Adrenal gland (tissue), 19 donors: ENCODE measurements at places on chromosomes 1 and 21. TPM values are rescaled to one million over a fixed set of nuclear protein-coding genes. Genes with fewer than 3 reads are reported as not detected.

DNA sequence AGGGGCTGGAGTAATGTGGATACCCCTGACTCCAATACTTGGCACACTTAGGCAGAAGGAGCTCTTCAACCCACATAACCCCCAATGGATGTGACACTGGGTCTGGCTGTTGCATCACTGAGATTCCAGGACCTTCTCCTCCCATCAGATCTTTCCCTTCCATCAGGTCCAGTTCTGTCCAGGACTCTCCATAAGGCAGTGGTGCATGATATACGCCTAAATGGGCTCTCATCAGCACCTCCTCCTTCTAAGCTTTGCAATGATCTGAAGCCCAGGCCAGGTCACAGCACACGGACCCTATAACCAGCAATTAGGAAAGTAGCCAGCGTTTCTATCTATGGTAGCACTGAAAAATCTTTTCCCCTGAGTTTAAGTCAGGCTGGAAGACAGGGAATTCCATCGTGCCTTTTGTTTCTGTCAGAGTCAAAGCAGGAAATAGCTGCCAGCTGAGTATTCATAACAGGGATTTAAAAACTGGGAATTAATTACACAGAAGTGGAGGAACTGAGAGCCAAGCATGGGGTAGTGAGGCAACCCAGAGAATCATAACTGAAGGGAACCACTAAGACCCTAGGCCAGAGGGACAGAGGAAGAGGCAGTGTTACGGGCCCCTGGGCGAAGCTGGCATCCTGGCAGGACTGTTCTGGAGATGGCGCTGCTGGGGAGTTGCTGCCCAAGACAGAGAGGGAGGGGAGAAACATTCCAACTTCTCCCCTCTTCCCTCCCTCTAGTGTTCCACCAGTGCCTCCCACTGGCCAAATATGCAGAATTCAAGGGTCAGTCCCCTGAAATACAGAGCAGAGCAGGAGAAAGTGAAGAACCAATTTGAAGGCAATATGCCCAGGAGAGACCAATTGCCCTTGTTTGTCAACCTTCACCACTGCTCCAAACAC lies 37.5 kb upstream of the HOOK1 start:
- no peak for DNase-seq
- H3K27ac ChIP-seq: no peak overlapping the region
- H3K36me3 ChIP-seq: no peaks in the 10 kb centered on the region
- no peak overlapping the region for H3K4me3 ChIP-seq
- H3K27me3 ChIP-seq: no peaks in the 10 kb centered on the region
- no peaks in the 10 kb centered on the region for H3K4me1 ChIP-seq

- no peaks in the 10 kb centered on the region for H3K4me1 ChIP-seq
- no peak overlapping the region for H3K27ac ChIP-seq
- no peaks in the 10 kb centered on the region for H3K27me3 ChIP-seq
These were observed 247.7 kb upstream of the PTBP2 start for GRCh38 chr1:96473791-96474434.

GRCh38 chr1:24248859-24249258 lies 61.8 kb upstream of the IFNLR1 start:
- no peaks in the 10 kb centered on the region for H3K4me1 ChIP-seq
- no peaks in the 10 kb centered on the region for H3K27me3 ChIP-seq
- H3K27ac ChIP-seq: no peak overlapping the region
- H3K36me3 ChIP-seq: no peaks in the 10 kb centered on the region

DNA sequence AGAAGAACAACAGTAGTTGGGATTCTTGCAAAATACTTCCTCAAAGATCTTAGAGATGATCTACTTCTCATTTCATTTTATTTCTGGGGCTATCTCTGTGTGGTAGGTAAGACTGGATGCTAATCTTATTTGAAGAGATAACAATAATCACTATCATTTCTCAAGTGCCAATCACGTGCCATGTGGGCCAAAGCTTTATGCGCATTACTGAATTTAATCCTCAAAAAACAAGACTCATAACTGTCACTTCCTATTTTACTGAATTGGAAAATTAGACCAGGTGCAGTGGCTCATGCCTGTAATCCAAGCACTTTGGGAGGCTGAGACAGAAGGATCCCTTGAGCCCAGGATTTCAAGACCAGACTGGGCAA lies 121.7 kb downstream of the KCNN3 start:
- H3K4me3 ChIP-seq: no peak overlapping the region
- H3K27me3 ChIP-seq: peaks cover 6% of the 10 kb centered on the region
- H3K36me3 ChIP-seq: no peaks in the 10 kb centered on the region
- DNase-seq: no peak
- peak overlapping the region; percentile 61 for H3K27ac ChIP-seq
- H3K4me1 ChIP-seq: no peaks in the 10 kb centered on the region

DNA sequence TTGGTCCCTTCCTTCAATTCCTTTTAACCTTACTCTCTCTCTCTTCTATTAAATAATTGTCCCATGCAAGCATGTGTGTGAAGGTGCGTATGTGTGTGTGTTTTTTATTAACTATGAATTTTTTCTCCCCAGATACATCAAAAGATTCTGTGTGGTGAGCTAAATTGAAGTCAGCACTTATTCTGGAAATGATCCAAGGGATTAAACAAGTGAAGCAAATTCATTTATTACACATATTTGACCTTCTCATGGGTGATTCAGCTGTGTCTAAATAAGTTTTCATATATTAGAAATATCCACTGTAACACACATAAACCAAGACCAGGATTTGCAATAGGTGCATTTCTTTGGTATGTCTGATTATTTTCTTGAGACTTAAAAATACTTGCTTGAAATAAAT lies 24.3 kb downstream of the CHODL start:
- H3K27me3 ChIP-seq: no peaks in the 10 kb centered on the region
- no peak overlapping the region for H3K27ac ChIP-seq
- no peaks in the 10 kb centered on the region for H3K4me1 ChIP-seq
- H3K36me3 ChIP-seq: no peaks in the 10 kb centered on the region
- no peak for DNase-seq

- H3K4me1 ChIP-seq: peaks cover 9% of the 10 kb centered on the region
- DNase-seq: no peak
- H3K27me3 ChIP-seq: no peaks in the 10 kb centered on the region
- peaks cover 38% of the 10 kb centered on the region for H3K36me3 ChIP-seq
These were observed 114.9 kb downstream of the VPS13D start for GRCh38 chr1:12344596-12345349.

DNA sequence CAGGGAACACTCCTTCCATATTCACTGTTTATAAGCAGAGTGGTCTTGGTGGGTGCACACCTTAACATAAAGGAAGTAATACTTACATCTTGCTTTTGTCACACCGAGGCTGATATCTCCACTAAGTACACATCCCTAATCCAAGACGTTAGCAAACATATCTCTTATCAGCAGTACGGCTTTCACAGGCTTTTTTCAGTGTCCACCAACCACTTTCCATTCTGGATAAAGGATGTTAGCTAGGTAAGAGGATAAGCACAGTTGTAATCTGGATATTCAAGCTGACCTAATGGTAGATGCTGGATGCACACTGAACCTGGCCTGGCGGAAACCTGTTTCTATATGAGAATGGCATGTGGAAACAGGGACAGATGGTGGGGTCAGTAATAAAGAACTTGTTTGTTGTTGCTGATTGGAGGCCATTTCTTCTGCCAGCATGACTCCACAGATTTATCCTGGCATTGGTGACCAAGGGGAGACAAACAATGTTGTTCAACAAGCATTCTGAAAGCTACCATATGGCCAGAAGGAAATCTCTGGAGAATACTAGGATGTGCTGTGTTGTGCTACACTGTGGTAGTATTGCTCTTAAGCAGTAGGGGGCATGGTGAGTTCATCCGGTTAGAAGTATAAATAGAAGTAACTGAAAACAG lies 416.4 kb downstream of the PTBP2 start:
- no peaks in the 10 kb centered on the region for H3K27me3 ChIP-seq
- no peaks in the 10 kb centered on the region for H3K36me3 ChIP-seq
- peaks cover 11% of the 10 kb centered on the region for H3K4me1 ChIP-seq
- peak; percentile 68 for DNase-seq

GRCh38 chr21:20968391-20968790 lies 29.8 kb upstream of the NCAM2 start:
- H3K27me3 ChIP-seq: no peaks in the 10 kb centered on the region
- H3K27ac ChIP-seq: no peak overlapping the region
- H3K36me3 ChIP-seq: no peaks in the 10 kb centered on the region
- no peaks in the 10 kb centered on the region for H3K4me1 ChIP-seq
- no peak overlapping the region for H3K4me3 ChIP-seq

GRCh38 chr1:154726896-154727753 lies 119.1 kb upstream of the ADAR start:
- no peak for DNase-seq
- no peaks in the 10 kb centered on the region for H3K27me3 ChIP-seq
- H3K36me3 ChIP-seq: no peaks in the 10 kb centered on the region
- no peak overlapping the region for H3K27ac ChIP-seq
- peaks cover 28% of the 10 kb centered on the region for H3K4me1 ChIP-seq

- H3K4me1 ChIP-seq: no peaks in the 10 kb centered on the region
- H3K4me3 ChIP-seq: peak overlapping the region; percentile 2
- no peak for DNase-seq
- H3K27ac ChIP-seq: no peak overlapping the region
- no peaks in the 10 kb centered on the region for H3K36me3 ChIP-seq
These were observed 210.8 kb downstream of the COL11A1 start for GRCh38 chr1:102897557-102897956.

GRCh38 chr21:21085206-21085605 lies 87.0 kb downstream of the NCAM2 start:
- H3K27ac ChIP-seq: no peak overlapping the region
- no peaks in the 10 kb centered on the region for H3K27me3 ChIP-seq
- no peak overlapping the region for H3K4me3 ChIP-seq

GRCh38 chr1:153587314-153587713 lies 21.7 kb upstream of the S100A2 start:
- H3K4me1 ChIP-seq: peaks cover 22% of the 10 kb centered on the region
- no peaks in the 10 kb centered on the region for H3K27me3 ChIP-seq
- peak overlapping the region; percentile 81 for H3K27ac ChIP-seq
- H3K4me3 ChIP-seq: peak overlapping the region; percentile 26

DNA sequence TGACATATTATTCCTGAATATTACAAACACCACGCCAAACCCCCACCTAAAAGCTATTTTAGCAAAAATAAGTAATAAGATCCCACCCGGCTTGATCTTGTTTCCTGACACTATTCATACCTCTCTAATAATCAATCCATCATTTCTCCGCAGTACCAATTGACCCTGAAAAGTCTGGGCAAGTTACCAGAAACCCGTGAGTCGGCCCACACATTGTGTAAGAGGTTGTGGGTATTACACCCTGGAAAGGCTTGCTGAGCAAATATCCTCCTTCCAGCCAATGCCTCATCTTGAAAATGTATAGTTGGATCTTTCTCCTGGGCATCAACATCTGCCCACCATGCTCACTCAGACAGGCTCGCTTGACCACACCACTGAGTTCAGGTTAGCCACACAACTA lies 451.0 kb downstream of the TTLL7 start:
- H3K4me3 ChIP-seq: no peak overlapping the region
- no peaks in the 10 kb centered on the region for H3K36me3 ChIP-seq
- peak; percentile 83 for DNase-seq

GRCh38 chr1:24470592-24470991 lies 32.0 kb upstream of the RCAN3 start:
- no peak for DNase-seq
- H3K4me3 ChIP-seq: no peak overlapping the region
- H3K4me1 ChIP-seq: no peaks in the 10 kb centered on the region
- H3K27me3 ChIP-seq: no peaks in the 10 kb centered on the region

- H3K4me3 ChIP-seq: no peak overlapping the region
- no peaks in the 10 kb centered on the region for H3K36me3 ChIP-seq
- no peaks in the 10 kb centered on the region for H3K27me3 ChIP-seq
- H3K4me1 ChIP-seq: peaks cover 2% of the 10 kb centered on the region
- no peak for DNase-seq
- H3K27ac ChIP-seq: no peak overlapping the region
These were observed 5.4 kb upstream of the NUAK2 start for GRCh38 chr1:205326812-205327466.

DNA sequence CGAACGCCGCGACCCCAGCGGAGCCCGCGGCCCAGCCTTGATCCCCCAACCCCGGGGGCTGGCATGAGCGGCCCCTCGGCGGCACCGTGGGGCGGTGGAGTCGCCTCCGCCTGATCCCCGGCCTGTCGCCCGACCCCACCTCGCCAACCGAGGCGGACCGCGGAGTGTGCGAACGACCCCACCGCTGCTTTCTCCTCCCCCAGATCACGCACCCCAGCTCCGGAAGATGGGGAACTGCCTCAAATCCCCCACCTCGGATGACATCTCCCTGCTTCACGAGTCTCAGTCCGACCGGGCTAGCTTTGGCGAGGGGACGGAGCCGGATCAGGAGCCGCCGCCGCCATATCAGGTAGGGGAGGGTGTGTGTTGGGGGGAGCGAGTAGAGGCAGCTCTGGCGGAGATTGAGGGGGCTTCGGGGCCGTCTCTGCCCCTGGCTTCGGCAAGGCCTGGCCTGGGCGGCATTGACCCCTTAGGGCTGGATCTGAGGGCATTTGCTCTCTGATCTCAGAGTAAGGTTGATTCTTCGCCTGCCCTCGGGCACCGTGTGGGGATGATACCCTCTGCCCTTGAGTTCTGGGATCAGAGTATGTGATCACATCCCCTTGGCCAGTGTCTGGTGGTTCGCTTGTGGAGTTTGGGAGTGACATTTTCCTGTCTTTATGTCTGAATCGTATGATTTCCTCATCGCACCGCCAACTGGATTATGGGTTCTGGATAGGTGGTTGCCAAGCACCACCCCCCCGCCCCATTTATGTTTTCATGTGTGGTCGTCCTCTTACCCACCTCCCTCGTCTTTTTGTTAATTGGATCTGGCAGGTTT lies 668 bp downstream of the RNF11 start:
- H3K4me1 ChIP-seq: peaks cover 55% of the 10 kb centered on the region
- peak; percentile 68 for DNase-seq
- H3K4me3 ChIP-seq: peak overlapping the region; percentile 95

- H3K27me3 ChIP-seq: no peaks in the 10 kb centered on the region
- DNase-seq: no peak
- H3K36me3 ChIP-seq: no peaks in the 10 kb centered on the region
These were observed 30.9 kb downstream of the DNAI4 start for GRCh38 chr1:66893712-66894111.

GRCh38 chr1:18540136-18540765 lies 59.5 kb downstream of the KLHDC7A start:
- H3K27me3 ChIP-seq: peaks cover 14% of the 10 kb centered on the region
- no peaks in the 10 kb centered on the region for H3K4me1 ChIP-seq
- H3K27ac ChIP-seq: no peak overlapping the region
- H3K4me3 ChIP-seq: no peak overlapping the region
- DNase-seq: no peak
- no peaks in the 10 kb centered on the region for H3K36me3 ChIP-seq

ESPN gene
- 5.5 TPM for total RNA-seq

PEAR1 gene
- 8.6 TPM for total RNA-seq

PLEKHG5 gene
- total RNA-seq: 19.8 TPM

PADI1 gene
- not detected for total RNA-seq

NBPF26 gene
- total RNA-seq: 16.6 TPM

TAGLN2 gene
- 180 TPM for total RNA-seq

ZBTB17 gene
- 32.0 TPM for total RNA-seq
